ENCODE measurements at places on chromosomes 16 and 17.

- no peak for DNase-seq
Observed at GRCh38 chr16:86391984-86392383, 118.3 kb upstream of the FOXF1 start.

DNA sequence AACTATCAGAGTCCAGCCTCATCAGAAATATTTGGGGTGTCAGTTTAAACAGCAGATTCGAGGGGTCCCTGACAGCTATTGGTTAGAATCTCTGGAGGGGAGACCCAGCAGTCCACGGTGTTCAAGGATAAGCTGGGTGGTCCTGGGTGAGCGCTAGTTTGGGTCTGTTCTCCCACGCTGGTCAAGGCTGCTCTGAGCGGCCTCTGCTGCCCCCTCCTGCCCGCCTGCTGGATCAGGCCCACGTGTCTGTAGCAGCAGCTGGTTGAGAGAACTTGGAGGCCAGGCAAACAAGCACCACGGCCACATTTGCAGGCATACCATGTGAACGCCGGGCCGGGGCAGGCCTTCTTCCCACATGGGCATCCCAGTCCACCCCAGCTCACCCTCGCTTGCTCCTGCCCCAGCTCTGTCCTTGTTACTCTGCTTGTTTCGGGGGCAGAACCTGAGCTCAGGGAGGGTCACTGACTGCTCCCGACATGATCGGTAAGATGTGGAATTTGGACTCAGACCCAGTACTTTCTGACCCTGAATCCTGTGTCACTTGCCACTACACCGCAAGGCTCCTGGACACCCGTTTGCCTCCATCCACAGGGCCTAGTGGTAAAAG lies 7.4 kb downstream of the FOXF1 start:
- DNase-seq = peak; percentile 65

DNA sequence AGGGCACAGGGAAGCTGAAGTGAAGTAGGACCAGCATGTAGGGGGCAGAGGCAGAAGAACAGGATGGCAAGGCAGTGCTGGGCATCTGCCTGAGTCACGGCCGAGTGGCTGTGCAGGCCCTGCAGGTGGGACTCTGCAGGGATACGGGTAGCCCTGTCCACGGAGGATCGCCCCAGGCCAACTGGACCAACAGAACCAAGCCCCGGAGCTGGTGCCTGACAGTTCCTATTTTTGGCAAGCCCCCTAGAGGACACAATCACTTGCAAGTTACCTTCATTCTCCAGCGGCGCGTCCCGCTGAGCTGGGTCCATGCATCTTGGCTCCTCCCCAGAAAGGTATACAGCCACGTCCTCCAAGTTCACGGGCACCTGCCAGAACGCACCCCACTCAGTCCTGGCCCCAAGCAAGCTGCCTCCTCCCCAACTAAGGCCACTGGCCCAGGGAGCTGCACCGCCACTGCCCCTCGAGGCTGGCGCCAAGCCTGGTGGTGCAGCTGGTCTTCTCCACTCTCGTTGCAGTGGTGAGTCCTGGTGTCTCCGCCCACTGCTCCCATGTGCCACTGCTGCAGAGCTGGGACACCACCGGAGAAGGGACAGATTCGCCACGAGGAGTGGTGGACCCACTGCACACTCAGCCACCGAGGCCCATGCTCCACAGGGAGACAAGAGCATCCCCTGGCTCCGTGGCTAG lies 6.6 kb downstream of the ZNF500 start:
- no peak for DNase-seq

DNA sequence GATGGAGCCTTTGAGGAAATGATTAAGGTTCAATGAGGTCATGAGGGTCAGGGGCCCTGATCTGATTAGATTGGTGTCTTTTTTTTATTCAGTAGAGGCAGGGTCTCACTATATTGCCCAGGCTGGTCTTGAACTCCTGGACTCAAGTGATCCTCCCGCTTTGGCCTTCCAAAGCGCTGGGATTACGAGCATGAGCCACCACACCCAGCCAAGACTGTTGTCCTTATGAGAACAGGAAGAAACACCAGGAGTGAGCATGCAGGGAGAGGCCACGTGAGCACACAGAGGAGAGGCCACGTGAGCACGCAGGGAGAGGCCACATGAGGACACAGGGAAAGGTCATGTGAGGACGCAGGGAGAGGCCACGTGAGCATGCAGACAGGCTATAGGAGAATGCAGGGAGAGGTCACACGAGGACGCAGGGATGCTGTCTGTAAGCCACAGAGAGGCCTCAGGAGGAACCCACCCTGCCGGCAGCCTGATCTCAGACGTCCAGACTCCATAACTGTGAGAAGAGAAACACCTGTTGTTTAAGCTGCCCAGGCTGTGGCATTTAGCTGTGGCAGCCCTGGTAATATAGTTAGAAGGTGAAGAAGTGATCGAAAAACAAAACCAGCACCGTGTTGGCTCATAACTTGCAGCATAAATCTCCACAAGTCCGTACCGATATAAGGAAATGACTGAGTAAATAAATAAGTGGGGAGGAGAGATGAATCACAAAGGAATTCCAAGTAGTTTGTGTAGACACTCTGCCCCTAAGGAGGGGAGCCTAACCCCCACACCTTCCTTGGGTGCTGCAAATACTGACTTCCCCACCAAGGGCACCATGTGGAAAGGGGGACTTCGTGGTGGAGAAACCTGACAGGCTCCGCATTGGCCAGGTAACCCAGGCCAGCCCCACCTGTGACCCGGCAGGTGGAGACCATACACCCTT lies 14.6 kb upstream of the CSNK1D start:
- peak; percentile 87 for DNase-seq

- no peak for DNase-seq
Observed at GRCh38 chr17:65438708-65439294, 122.6 kb downstream of the AXIN2 start.

- no peak for DNase-seq
Observed at GRCh38 chr16:29025218-29025617, 40.4 kb downstream of the LAT start.

GRCh38 chr17:82098939-82099763 lies 1.1 kb upstream of the FASN start:
- no peak for DNase-seq

GRCh38 chr16:48156790-48157209 lies 1.0 kb upstream of the ABCC12 start:
- peak; percentile 86 for DNase-seq

DNA sequence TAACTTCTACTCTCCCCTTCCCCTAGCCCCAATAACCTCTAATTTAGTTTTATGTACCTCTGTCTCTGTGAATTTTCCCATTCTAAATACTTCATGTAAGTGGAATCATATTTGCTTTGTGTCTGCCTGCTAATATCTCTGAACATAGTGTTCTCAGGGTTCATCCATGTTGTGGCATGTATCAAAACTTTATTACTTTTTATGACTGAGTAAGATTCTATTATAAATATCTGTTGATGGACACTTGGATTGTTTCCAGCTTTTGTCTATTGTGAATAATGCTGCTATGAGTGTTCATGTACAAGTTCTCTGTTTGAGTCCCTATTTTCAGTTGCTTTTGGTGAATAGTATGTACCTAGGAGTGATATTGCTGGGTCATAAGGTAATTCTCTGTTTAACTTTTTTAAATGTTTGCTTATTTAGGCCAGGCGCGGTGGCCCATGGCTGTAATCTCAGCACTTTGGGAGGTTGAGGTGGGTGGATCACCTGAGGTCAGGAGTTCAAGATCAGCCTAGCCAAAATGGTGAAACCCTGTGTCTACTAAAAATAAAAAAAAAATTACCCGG lies 92.8 kb downstream of the CHD9 start:
- DNase-seq = no peak

GRCh38 chr17:28906706-28907438 lies 4.0 kb upstream of the DHRS13 start:
- no peak for DNase-seq

GRCh38 chr17:79842136-79842655 lies 3.0 kb upstream of the CBX4 start:
- no peak for DNase-seq

- DNase-seq = peak; percentile 73
Observed at GRCh38 chr17:59311051-59311468, 20.4 kb upstream of the YPEL2 start.

DNA sequence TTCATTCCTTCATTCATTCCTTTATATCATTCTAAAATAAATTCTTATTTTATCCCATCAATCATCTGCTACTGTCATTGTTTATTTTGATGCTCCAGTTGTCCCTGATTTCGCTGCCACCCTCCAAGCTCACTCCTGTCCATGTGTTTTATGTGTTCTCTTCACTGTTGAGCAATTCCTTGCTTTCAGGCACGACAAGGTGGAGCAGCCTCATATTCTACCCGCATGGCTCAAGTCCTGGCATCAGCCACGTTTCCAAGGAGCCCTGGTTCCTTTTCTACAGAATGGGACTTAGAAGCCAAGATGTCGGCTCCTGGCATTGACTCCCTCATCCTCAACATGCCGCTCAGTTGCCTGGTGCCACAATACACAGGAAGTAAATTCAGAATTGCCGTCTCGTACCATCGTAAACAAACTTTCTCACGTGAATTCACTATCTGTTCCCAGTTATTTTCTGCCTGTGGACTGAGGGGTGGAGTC lies 139.0 kb downstream of the RPTOR start:
- no peak for DNase-seq

GRCh38 chr16:28607116-28607623 lies 2.7 kb downstream of the SULT1A1 start:
- DNase-seq = no peak

GRCh38 chr16:31348579-31348978 lies 6.4 kb upstream of the ITGAX start:
- no peak for DNase-seq

DNA sequence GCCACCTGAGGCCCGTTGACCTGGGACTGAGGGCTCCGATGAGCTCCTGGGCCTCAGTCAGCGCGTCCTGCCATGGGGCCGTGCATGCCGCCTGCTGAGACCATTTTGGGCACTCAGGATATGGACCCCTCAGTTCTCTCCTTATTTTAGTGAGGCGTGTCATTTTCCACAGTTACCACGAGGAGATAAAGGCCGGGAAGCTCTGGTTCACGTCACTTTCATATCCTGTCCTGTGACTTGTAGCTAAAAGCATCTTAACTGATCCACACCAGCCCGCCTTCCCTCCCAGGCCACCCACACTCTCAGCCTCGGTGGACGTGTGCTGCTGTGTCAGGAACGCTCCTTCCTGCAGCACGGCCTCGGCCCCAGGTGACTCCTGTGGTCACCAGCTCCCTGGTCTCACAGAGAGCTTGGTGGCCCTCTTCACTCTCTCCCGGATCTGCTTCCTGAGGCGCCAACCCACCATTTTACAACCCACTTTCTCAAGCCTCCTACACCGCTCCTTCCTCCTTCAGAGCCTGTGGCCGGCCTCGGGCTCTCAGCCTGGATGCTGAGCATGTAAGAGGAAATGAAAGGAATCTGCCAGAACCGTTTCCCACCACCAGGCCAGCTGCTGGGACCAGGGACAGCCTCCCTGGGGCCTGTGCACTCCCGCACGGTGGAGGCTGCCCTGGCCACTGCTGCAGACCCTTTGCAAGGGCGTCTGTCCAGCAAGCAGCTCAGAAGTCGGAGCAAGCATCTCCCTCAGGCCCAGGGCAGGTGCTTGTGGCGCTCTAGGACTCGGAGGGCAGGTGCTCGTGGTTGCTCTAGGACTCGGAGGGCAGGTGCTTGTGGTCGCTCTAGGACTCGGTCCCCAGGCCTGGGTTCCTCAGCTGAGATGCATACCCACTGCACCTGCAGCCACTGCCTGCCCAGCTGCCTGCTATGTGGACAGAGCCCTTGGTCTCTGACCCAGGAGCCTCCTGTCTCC lies 23.9 kb upstream of the FASN start:
- DNase-seq = no peak

DNA sequence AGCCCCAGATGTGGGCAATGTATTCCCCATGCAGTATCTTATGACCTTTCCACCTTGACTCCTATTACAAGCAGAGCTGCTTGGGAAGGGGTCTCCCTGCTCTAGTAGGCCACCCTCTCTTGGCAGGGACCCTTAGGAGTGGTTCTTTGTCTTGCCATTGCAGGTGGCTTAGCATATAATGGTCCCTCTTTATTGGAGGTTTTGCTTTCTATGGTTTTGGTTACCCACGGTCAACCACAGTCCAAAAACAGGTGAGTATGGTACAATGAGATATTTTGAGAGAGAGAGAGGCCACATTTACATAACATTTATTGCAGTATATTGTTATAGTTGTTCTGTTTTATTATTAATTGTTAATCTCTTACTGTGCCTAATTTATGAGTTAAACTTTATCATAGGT lies 472.8 kb upstream of the ASIC2 start:
- no peak for DNase-seq

DNA sequence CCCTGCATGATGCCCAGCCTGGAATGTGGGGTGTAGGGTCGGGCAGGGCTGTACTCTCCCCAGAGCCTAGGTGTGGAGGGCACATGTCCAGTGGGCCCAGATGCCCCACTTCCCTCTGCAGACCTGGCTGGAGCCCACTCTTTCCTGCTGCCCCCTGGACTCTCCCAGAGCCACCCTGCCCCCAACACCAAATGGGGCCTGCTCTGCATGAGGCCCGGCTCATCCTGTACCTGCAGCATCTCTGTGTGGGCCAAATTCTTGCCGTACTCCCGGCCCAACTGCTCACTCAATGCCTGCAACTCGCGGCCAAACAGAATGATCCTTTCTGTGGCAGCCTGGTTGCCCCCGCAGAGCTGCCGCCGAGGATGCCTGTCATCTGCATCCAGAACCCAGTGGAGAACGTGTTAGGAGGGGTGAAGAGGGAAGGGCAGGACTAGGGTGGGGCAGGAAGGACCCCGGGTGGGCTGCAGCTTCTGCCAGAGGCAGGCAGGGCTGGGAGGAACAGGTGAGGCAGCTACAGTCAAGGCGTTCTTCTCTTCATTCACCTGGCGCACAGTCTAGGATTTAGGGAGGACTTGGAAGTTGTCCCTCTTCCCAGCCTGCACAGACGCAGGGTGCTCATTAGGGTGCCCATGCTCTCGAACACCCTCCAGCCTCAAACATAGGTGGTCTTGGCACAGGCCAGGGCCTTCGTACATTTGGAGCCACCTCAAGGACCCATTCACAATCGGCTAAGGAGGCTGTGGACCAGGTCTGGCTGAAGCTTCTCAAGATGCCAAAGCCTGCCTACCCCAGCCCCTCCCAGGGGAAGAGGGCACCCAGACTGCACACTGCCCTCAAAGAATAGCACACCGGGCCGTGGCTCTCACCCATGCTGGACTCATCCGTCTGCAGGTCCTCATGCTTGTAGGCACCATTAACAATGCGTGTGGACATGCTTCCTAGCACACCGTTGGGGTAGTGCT lies 8.7 kb upstream of the GFOD2 start:
- DNase-seq = no peak

All from cardiac fibroblast (primary cell).